Muscle of arm (tissue), 14 donors: ENCODE measurements at places on chromosomes 7 and 10.

- DNase-seq, result peak; percentile 60
Observed at GRCh38 chr10:68153473-68154210, 44.4 kb downstream of the MYPN start.

DNA sequence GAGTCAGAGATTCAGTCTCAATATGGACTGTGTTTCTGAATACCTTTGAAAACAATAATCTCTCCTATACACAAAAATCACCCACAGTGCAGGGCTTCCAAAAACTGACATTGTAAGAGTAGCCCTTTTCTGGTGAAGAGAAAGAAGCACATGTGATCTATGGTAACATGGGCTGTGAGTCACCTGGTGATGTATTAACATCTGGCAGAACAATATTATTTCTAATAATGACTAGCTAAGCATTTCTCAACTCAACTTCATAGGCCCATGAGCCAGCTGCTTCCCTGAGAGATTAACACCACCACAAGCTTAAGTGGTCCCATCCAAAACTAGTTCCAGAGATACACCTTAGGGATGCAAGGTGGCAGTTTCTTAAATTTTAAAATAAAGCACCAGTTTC, 331.0 kb upstream of the NRP1 start:
- no peak for DNase-seq

- DNase-seq, result no peak
Observed at GRCh38 chr7:147650991-147651390, 939.6 kb upstream of the C7orf33 start.

DNA sequence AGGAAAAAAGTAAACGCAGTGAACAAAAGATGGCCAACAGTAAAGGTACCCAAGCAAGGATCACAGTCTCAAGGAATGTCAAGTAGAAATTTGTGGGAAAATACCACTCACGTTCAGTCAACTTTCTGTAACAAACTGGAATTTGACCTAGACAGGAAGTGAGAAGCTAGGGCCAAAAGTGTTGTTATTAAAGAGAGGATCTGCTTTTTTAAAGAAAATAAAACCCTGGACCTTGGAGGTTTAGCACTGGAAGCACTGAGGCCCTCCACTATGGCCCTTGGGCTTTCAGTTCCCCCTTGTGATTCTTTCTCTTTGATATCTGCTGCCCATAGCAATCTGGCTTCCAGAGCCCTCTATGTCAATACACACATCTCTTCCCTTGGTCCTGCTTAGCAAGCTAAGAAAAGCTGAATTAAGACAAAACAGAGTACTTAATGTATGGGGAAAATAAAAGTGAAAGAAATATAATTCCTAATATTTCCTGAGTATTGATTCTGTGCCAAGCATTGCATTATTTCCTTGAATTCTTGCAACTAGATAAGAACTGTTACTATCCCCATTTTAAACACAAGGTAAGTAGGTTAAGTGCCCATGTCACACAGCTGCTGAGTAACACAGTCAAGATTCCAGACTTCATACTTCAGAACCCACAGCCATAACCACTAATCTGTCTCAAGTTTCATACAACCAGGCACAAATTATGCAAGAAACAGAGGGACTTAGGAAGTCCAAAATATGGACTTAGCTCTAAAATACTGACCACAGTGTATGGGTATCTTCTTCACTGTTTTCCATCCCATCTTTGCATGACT, 2.6 kb upstream of the ZNF438 start:
- no peak for DNase-seq

- DNase-seq, result no peak
Observed at GRCh38 chr10:102327641-102328040, 67.9 kb upstream of the NFKB2 start.
